Upper lobe of right lung (tissue), 1 donor: ENCODE measurements at places on chromosomes 16 and 17. TPM values are rescaled to one million over a fixed set of nuclear protein-coding genes. Genes with fewer than 3 reads are reported as not detected.
A peak's percentile ranks its signal among the peaks of the same experiment; 100 is the strongest.

WNT9B gene
- 2.0 TPM for total RNA-seq

TEKT5 gene
- total RNA-seq: not detected

CFAP97D1 gene
- not detected for total RNA-seq

CDH8 gene
- 0.78 TPM for total RNA-seq

SLC5A11 gene
- not detected for total RNA-seq

DNA sequence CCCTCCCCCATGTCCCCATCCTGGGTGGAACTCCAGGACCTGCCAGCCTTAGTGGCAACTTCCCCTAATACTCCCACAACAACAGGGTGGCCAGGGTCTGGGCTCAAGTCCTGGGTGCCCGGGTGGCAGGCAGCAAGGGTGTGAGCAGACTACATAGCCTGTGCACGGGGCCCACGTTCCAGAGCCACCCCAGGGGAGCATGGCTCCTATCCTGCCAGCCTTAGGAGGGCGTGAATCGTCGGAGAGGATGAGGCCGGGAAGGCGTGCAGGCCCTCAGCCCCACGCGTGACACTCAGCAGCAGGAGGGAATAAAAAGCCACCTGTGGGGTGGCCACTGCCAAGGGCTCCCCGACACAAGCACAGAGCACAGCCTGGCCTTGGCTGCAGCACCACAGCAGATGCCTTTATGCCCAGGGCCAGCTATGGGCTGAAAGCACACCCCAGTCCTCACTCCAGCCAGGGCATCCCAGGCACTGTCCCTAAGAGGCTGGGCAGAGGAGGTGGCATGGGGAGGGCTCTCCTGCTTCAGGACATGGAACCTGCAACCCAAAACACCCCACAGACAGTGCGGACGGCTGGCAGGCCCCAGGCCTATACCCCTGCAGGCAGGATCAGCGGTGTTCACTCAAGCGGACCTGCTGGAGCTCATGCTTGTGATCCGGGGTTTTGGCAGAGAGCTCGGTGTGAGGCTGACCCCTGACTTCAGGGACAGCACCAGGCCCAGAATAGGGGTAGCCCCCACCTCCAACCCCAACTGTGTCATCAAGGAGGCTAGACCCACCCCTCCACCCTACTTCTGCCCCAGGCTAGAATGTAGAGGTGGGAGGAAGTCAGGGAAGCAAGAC, 2.7 kb downstream of the BCAR1 start:
- no peak for DNase-seq
- H3K27ac ChIP-seq: peak overlapping the region; percentile 90
- no peaks in the 10 kb centered on the region for H3K36me3 ChIP-seq
- H3K4me3 ChIP-seq: no peak overlapping the region

- H3K27ac ChIP-seq: peak overlapping the region; percentile 77
- H3K27me3 ChIP-seq: no peaks in the 10 kb centered on the region
- H3K4me1 ChIP-seq: peaks cover 17% of the 10 kb centered on the region
- no peaks in the 10 kb centered on the region for H3K36me3 ChIP-seq
- H3K4me3 ChIP-seq: no peak overlapping the region
These were observed 11.9 kb upstream of the SLC4A1 start for GRCh38 chr17:44279666-44280391.

DNA sequence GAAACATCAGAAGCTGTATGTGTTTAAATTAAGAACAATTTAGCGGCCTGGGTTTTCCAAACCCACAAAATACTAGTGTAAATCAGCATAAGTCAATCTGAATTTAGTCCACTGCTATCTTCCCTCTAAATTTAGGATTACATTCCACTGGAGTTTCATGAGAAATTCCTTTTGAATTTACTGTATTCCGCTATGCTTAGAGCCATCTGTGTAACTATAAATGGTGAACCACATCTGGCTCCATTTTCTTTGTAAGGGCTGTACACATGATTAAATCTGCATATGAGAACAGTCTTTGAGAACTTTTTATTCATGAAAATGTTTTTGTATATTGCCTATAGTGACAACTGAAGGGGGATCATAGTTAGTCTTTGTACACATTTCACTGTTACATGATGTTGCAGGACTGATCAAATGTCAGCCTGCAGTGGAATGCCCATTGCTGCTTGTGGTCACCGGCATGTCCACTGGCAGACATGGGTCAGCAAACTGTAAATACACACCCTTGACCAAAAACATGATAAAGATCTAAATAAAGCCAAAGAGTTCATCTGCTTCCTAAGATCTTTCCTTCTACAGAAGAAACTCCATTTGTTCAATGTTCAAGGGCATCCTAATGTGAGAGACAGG, 36.8 kb downstream of the RPGRIP1L start:
- H3K4me3 ChIP-seq: no peak overlapping the region
- H3K36me3 ChIP-seq: no peaks in the 10 kb centered on the region
- DNase-seq: no peak
- H3K27me3 ChIP-seq: no peaks in the 10 kb centered on the region

DNA sequence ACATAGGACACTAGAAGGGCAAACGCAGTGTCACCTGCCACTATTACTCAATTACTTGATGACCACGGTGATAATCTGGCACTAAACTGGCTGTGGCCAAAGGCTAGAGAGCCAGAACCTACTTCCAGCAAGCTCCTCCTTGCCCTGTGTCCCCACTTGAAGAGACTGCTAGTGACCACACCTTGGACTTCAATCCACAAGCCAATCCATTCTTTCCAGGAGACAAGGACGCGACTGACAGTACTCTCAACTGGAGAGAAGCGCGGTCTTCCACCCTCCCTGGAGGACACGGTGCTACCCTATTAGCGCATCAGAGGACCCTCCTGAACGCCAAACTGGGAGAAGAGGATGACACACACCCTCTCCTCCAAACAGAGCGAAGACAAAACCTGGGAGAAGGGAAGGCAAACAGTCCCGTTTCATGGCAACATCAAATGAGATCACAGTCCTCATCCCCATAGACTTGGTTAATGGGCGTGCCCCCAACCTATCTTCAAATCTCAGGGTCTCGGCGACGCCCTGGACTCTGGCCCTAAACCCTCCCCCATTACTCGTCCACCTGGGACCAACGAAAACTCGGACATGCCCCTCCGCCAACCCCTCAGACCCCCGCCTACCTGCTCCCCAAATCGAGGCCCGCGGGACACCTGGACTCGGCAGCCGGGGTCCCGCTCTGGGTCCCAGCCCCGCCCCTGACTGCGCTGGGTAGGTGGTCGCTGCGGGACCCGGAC, 508 bp downstream of the FLCN start:
- H3K4me3 ChIP-seq: peak overlapping the region; percentile 100
- peaks cover 17% of the 10 kb centered on the region for H3K36me3 ChIP-seq

- H3K27me3 ChIP-seq: no peaks in the 10 kb centered on the region
- DNase-seq: no peak
- H3K4me3 ChIP-seq: no peak overlapping the region
- no peak overlapping the region for H3K27ac ChIP-seq
- no peaks in the 10 kb centered on the region for H3K4me1 ChIP-seq
These were observed 58.1 kb downstream of the MPHOSPH6 start for GRCh38 chr16:82111944-82112343.

DNA sequence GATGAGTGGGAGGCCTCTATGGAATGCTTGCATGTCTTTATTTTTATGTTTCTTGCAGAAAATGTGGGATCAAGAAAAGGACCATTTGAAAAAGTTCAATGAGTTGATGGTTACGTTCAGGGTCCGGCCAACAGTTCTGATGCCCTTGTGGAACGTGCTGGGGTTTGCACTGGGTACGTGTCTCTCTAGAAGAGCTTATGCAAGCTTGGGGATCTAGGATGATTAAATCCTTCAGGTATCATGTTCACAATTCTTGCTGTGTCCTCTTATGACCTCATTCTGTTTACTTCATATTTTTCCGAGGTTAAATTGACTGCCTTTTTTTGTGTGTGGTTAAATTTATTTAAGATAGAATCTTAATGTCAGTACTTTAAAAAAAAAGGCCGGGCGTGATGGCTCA, 6.4 kb downstream of the COQ7 start:
- no peaks in the 10 kb centered on the region for H3K27me3 ChIP-seq
- H3K27ac ChIP-seq: no peak overlapping the region
- peaks cover 59% of the 10 kb centered on the region for H3K36me3 ChIP-seq
- peaks cover 3% of the 10 kb centered on the region for H3K4me1 ChIP-seq
- DNase-seq: no peak

DNA sequence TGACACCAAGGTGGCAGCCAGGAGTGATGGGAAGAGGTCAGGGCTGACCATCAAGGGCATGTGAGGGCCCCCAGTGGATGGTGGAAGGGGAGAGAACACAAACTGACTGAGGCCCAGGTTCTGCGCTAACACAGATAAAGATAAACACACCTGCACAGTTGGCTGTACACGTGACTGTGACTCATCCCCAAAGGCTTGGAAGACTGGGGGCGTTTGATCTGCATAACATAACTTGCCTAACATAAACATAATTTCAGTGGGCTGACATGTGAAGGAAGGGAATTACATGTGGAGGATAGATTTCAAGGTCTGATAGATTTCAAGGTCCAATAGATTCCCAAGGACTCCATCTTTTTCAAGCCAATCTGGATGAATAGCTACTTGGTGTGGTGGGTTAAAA, 100.9 kb upstream of the TNRC6C start:
- H3K4me1 ChIP-seq: no peaks in the 10 kb centered on the region
- no peak overlapping the region for H3K4me3 ChIP-seq
- no peaks in the 10 kb centered on the region for H3K36me3 ChIP-seq
- peak; percentile 30 for DNase-seq
- no peak overlapping the region for H3K27ac ChIP-seq

DNA sequence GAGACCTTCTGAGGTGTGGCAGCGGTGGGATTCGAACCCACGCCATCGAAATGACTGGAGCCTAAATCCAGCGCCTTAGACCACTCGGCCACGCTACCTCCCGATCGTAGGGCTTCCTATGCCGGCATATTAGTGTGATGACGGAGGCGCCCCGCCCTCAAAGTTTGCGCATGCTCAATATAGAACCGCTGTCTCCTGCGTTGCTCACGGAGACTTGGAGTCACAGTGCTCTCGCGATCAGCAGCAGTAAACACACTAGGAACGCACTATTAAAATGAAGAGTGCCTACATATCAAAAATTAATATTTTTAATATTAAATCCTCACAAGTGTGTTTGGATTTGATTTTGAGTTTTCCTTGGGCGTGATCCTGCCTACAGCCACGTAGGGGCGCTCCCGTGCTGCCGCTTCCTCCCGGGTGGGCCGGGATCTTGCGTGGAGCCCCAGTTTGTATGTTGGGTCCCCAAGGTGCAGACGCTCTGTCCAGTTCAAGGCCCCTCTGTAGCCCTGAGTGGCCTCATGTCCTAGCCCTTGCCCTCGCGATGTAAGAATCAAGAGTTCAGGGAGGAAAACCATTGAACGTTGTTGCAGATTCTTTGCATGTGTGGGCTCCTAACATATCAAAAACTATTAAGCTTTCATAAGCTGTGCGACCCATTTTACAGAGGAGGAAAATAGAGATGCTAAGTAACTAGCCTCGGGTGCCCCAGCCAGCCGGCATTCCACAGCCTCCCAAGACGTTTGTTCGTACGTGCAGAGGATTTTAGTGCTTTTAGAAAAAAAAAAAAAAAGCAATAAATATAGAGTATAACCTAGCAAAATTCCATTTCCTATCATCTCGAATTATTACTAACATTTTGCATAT, 10.2 kb upstream of the EEF2K start:
- peak; percentile 92 for DNase-seq
- peak overlapping the region; percentile 71 for H3K27ac ChIP-seq
- no peaks in the 10 kb centered on the region for H3K36me3 ChIP-seq
- peak overlapping the region; percentile 59 for H3K4me3 ChIP-seq
- H3K27me3 ChIP-seq: no peaks in the 10 kb centered on the region

GRCh38 chr17:38711792-38712571, 6.9 kb downstream of the MLLT6 start:
- no peaks in the 10 kb centered on the region for H3K27me3 ChIP-seq
- no peak overlapping the region for H3K27ac ChIP-seq
- H3K36me3 ChIP-seq: peaks cover 73% of the 10 kb centered on the region
- DNase-seq: no peak
- H3K4me3 ChIP-seq: no peak overlapping the region
- peaks cover 10% of the 10 kb centered on the region for H3K4me1 ChIP-seq

GRCh38 chr17:54861471-54861983, 39.1 kb upstream of the TOM1L1 start:
- H3K27ac ChIP-seq: no peak overlapping the region
- no peak overlapping the region for H3K4me3 ChIP-seq
- no peaks in the 10 kb centered on the region for H3K4me1 ChIP-seq
- DNase-seq: no peak
- H3K27me3 ChIP-seq: no peaks in the 10 kb centered on the region
- H3K36me3 ChIP-seq: no peaks in the 10 kb centered on the region

- DNase-seq: peak; percentile 72
- no peaks in the 10 kb centered on the region for H3K4me1 ChIP-seq
- H3K27ac ChIP-seq: no peak overlapping the region
- H3K27me3 ChIP-seq: no peaks in the 10 kb centered on the region
- no peaks in the 10 kb centered on the region for H3K36me3 ChIP-seq
These were observed 24.9 kb downstream of the CDRT15 start for GRCh38 chr17:14211801-14212200.

- H3K27ac ChIP-seq: no peak overlapping the region
- H3K4me3 ChIP-seq: no peak overlapping the region
- peaks cover 23% of the 10 kb centered on the region for H3K4me1 ChIP-seq
- H3K36me3 ChIP-seq: no peaks in the 10 kb centered on the region
These were observed 173.8 kb downstream of the SEC14L1 start for GRCh38 chr17:77314601-77315000.

DNA sequence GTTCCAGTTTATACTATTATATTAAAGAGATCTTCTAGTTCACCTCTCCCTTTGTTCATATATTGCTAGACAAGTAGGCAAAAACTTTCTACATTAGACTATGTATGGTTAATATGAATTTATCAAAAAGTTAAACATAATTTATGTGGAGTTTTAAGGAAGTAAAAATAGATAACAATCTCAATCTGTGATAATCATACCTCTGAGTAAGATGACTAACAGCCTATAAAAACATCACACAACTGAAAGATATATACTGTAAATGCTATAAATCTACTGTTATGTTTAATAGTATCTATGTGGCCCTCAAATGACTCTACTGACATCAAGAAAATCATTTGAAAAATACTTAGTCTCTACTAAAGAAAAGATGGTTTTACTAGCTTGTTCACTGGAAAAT, 37.1 kb downstream of the AP1G1 start:
- H3K4me1 ChIP-seq: no peaks in the 10 kb centered on the region
- H3K4me3 ChIP-seq: no peak overlapping the region
- no peak for DNase-seq
- no peaks in the 10 kb centered on the region for H3K27me3 ChIP-seq

GRCh38 chr17:18250259-18250658, 8.3 kb downstream of the FLII start:
- no peak overlapping the region for H3K27ac ChIP-seq
- H3K36me3 ChIP-seq: peaks cover 95% of the 10 kb centered on the region
- H3K4me1 ChIP-seq: no peaks in the 10 kb centered on the region
- H3K27me3 ChIP-seq: no peaks in the 10 kb centered on the region
- no peak overlapping the region for H3K4me3 ChIP-seq
- DNase-seq: no peak

- H3K27me3 ChIP-seq: peaks cover 61% of the 10 kb centered on the region
- H3K27ac ChIP-seq: no peak overlapping the region
- DNase-seq: no peak
- H3K4me3 ChIP-seq: no peak overlapping the region
These were observed 15.4 kb upstream of the SEZ6 start for GRCh38 chr17:29021226-29021625.

GRCh38 chr16:51391798-51392511, 240.9 kb upstream of the SALL1 start:
- DNase-seq: no peak
- no peak overlapping the region for H3K27ac ChIP-seq
- H3K36me3 ChIP-seq: no peaks in the 10 kb centered on the region
- H3K27me3 ChIP-seq: no peaks in the 10 kb centered on the region
- no peaks in the 10 kb centered on the region for H3K4me1 ChIP-seq

- H3K36me3 ChIP-seq: peaks cover 57% of the 10 kb centered on the region
- H3K4me1 ChIP-seq: peaks cover 4% of the 10 kb centered on the region
- H3K27ac ChIP-seq: no peak overlapping the region
- no peaks in the 10 kb centered on the region for H3K27me3 ChIP-seq
These were observed 31.9 kb downstream of the CACNG1 start for GRCh38 chr17:67076290-67076689.
